Right hindlimb (tissue), 1 donor: ENCODE measurements at places on chromosomes 5 and 9.

- DNase-seq: peak; percentile 15
These were observed 51.2 kb downstream of the IPPK start for GRCh38 chr9:92618633-92619225.

DNA sequence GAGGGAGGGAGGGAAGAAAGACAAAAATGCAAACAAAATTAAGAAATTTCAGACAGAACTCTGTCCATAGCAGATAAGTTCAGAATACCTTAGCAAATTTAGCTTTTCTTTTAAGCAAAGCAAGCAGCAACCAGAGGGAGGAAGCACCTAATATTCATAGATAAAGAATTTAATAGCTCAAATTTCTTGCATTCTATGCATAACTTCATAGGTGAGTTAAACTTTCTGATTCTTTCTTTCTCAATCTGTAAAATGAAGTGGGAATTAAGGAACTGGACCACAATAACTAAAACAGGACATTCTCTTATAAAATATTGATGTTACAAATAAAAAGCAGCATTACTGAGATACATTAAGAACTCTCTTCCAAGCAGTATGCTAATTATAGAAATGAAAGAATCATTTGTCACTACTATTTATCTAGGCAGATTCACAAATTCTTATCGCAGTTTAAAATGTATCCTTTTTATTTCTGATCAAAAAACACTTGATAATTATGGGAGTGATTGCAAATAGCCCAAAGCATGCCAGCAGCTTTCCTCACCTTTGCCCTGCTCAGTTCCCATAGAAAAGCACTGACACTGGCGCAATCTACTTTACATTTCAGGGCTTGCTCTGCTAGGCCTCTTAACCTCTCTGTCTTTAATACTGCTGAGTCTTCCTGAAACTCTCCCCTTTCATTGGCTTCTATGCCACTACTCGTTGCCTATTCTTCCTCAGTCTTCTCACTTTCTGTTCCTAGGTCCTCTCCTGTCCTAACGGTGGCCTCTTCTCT is 341.8 kb downstream of the PIK3R1 start:
- DNase-seq: no peak

GRCh38 chr5:74082512-74083055 is 456.6 kb downstream of the ARHGEF28 start:
- DNase-seq: no peak

DNA sequence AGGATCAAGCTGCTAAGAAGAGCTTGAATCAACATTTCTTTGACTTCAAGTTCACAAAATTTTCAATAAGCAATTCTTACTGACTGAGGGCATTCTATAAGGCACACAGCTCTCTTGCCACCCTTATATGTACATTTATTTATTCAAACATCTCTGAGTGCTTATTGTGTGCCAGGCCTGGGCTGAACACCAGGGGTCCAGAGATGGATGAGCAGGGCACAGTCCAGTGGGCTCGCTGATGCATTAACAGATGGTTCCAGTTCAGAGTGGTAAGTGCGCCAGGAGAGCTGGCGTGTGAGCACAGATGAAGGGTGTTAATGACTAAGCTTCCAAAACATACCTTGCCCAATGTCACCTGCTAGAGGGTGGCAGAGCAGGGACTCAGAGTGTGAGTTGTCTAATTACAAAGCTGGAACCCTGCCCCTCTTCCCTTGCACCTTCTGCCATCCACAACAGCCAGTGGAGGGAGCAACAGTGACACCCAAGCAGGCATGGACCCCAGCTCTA is 24.6 kb downstream of the ALG2 start:
- no peak for DNase-seq

- no peak for DNase-seq
These were observed 69.0 kb downstream of the UGCG start for GRCh38 chr9:111965566-111966019.

DNA sequence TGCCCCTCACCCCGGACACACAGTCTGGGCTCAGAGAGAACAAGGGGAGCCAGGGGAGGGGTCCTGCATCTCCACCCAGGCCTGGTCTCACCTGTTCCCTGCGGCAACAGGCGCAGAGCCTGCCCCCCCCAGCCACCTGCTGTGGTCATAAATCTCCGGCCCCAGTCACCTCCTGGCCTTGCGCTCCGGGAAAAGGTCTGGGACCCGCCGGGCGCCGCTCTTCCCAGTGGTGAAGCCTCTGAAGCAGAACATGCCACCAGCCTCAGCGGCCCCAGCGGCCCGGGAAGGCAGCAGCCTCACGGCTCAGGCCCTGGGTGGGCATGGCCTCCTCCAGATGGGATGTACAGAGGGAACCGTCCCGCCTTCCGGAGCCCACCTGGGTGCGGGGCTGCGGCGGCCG is 20.6 kb downstream of the NOTCH1 start:
- peak; percentile 50 for DNase-seq

GRCh38 chr9:127087836-127088235 is 34.6 kb downstream of the ANGPTL2 start:
- no peak for DNase-seq

DNA sequence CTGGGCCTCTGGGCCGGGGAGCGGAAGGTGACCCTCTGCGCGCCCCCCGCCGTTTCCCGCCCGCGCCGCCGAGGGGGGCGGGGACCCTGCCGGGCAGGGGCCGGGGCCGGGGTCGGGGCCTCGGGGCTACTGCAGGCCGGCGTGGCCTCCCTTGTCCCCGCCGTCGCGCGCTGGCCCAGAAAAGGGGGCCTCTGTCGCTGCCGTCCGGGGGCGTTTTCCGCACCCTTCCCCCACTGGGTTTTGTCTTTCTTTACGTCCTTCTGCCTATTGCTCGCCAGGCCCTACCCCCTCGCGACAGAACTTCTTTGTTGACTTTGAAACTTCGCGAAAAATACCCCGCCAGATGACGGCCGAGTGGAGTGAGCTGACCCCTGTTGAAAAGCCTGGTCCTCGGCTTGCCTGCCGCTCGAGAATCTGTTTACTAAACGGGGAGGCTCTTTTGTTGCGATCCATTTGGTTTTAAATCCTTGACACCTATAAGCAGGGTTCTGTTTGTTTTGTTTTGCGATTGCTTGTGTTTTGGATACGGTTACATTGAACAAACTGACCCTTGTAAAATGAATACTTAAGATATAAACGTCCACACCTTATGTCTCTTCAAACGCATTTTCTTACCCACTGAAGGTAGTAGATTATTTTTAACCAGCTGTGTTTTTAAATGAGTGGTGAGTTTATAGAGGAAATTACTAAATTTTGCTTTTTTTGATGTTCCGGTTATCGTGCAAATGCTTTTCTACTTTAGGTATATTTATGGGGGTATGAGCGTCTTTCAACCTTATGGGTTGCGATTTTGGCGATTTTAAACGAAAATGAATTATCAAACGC is 765 bp downstream of the MARCHF6 start:
- peak; percentile 79 for DNase-seq

DNA sequence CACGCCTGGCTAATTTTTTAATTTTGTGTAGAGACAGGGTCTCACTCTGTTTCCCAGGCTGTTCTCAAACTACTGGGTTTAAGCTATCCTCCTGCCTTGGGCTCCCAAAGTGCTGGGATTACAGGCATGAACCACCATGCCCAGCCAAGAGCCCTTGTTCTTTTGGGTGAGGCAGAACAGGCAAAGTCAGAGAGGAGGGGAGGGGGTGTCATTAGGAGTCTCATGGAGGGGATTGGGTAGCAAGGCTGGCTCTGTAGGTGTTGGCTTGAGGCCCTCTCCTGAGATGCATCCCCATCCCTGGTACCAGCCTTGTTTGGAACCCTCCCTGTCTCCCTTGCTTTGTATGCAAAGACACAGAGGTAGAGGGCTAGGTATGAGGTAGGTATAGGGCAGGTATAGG is 24.1 kb downstream of the GSN start:
- DNase-seq: peak; percentile 9

DNA sequence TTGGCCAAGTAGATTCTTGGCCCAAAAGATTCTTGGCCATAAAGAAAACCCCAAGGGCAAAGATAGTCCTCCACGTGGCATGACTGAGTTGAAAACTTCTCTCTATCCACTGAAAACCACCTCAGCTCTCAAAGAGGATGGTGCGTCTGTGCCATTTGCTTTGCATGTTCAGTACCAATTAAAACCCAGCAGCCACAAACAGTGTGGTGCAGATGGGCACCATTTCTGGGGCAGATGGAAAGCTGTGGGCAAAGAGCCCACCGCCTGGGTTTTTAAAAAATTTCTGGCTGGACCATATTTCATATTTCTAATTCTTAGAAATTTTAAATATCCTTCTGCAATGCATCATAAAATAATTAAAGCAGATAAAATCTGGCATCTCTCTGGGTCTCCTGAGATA is 84.5 kb upstream of the PUM3 start:
- DNase-seq: no peak

GRCh38 chr5:172079876-172080275 is 73.4 kb upstream of the FBXW11 start:
- DNase-seq: no peak
